Stimulated activated CD4-positive, alpha-beta T cell treated with anti-CD3 and anti-CD28 coated beads, Interleukin-12 subunit alpha, Interleukin-12 subunit beta, amount 100 ng/mL, for 24 hours (primary cell): ENCODE measurements at places on chromosomes 3 and 15.
A peak's percentile ranks its signal among the peaks of the same experiment; 100 is the strongest.

DNA sequence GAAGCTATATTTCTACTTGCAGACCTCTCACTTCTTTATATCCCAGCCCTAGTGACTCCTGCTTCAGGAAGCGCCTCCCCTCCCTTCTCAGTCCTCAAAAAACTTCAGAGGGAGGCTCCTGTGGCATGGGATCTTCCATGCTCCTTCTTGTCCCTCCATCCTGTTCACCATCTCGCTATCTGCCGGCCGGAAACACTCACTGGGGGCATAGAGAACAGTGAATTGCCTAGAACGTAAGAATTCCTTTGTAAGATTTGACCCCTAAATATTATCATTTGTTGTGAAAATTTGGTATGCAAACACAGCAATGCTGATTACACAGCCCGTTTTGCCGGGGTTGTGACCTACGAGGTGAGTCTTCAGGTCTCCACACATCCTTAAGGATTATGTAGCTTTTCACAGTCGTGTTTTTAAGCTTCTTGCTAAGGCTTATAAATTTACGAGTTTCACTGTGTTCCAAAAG is 218.7 kb upstream of the ATP10A start:
- DNase-seq, result no peak

DNA sequence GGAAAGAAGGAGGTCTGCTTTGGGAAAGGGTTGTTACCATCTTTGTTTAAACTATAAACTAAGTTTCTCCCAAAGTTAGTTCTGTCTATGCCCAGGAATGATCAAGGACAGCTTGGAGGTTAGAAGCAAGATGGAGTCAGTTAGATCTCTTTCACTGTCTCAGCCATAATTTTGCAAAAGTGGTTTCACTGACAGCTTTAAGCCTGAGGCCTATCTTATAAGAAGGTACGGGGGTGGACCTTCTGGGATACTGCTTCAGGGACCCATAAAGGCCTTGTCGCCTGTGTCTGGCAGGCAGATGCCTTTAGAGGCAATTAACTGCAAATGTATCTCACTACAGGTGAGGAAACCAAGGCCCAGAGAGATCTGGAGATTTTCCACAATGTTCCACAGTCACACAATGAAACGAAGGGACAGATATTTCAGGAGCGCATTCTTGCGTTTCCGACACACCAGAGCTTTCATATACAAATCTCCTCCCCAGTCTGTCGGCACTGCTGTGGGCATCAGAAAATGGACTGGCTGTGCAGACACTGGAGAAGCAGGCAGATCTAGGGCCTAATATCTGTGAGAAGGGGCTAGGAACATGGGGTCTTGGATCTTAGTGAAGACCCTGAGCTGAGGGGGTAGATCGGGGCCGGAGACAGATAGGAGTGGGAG is 169.5 kb upstream of the SMAD3 start:
- DNase-seq, result no peak

DNA sequence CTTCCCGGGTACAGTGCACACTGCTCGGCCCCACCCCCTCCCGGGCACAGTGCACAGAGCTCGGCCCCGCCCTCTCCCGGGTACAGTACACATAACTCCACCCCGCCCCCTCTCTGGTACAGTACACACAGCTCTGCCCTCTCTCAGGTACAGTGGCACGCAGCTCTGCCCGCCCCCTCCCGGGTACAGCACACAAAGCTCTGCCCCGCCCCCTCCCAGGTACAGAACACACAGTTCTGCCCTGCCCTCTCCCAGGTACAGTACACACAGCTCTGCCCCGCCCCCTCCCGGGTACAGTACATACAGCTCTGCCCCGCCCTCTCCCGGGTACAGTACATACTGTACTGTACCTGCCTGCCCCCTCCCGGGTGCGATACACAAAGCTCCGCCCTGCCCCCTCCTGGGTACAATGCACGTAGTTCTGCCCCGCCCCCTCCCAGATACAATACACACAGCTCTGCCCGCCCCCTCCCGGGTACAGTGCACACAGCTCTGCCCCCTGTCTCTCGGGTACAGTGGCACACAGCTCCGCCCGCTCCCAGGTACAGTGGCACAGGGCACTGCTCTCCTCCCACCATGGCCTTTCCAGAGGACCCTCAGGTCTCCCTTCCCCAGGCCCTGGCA is 16.4 kb upstream of the PRR20G start:
- DNase-seq, result no peak

DNA sequence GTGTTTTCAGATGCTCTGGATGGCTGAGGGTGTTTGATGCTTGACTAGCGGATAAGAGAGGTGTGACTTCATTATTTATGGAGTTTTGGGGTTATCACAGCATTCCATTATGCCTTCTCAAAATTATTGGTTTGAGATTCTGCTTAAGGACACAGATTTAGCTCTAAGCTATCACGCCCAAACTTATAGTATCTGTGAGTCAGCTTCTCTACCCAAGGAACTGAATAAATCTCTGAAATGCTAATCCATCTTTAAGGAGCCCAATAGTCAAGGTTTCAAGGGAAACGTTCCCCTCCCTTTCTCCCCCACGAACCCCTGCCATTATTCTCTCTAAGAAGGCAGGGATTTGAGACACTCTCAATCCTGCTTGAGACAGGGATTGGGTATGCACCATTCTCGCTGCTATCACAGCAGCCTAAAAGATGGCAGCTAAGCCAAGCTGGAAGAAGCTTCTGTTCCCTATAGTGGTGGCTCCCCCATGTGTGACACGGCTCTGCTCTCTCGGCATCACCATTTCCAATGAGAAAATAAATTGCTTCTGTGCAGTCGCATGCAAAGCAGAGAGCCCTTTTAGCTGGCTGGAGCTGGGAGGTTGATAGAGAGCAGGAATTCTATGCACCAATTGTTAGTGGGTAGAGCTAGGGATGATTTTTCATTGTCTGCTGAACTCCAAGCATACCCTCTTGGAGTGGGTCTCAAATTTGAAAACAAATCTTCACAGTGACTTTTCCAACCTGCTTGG is 151.1 kb downstream of the IL20RB start:
- DNase-seq, result no peak

DNA sequence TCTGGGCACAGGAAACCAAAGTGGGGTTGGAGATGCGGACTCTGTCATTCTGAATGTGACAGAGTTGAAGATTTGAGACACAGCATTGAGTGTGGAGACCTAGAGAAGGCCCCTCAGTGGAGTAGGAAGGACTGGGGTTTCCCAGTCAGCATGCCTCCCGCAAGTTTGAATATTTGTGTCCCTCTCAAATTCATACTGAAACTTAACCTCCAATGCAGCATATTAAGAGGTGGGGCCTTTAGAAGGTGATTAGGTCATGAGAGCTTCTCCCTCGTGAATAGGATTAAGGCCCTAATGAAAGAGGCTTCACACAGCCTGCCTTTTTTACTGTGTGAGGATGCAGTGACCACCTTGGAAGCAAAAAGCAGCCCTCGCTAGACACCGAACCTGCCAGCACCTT is 8.0 kb downstream of the HDDC3 start:
- DNase-seq, result no peak

GRCh38 chr15:84878504-84878903 is 6.0 kb upstream of the SLC28A1 start:
- DNase-seq, result peak; percentile 62

GRCh38 chr3:190435618-190436017 is 14.1 kb downstream of the TMEM207 start:
- no peak for DNase-seq
